ENCODE measurements at places on chromosomes 13 and 19. TPM values are rescaled to one million over a fixed set of nuclear protein-coding genes. Genes with fewer than 3 reads are reported as not detected.

DNA sequence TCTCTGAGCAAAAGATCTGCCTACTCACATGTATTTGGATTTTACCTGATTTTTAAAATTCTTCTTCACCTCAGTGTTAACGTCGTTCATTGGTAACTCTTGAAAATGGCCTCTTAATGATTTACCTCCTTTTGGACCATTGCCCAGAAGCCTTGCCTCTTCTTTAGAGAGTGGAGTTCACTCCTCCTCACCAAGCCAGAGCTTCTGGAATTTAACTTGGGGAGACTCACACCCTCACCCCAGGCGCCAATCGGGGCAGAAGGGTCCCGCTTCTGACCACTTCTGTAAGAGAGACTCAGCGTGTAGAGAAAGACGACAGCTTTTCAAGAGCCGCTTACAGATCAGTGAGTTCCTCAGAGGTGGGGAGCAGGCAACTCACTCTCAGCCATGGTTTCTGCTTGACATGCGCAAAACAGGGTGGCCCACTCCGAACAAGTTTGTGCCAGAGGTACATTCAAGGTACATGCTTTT lies 2.7 kb downstream of the PNMA8C start:
- DNase-seq: no peak

GRCh38 chr19:40932008-40932959 lies 50.3 kb upstream of the CYP2A7 start:
- DNase-seq: no peak

- DNase-seq: no peak
These were observed 22.5 kb downstream of the DOT1L start for GRCh38 chr19:2186071-2186846.

DNA sequence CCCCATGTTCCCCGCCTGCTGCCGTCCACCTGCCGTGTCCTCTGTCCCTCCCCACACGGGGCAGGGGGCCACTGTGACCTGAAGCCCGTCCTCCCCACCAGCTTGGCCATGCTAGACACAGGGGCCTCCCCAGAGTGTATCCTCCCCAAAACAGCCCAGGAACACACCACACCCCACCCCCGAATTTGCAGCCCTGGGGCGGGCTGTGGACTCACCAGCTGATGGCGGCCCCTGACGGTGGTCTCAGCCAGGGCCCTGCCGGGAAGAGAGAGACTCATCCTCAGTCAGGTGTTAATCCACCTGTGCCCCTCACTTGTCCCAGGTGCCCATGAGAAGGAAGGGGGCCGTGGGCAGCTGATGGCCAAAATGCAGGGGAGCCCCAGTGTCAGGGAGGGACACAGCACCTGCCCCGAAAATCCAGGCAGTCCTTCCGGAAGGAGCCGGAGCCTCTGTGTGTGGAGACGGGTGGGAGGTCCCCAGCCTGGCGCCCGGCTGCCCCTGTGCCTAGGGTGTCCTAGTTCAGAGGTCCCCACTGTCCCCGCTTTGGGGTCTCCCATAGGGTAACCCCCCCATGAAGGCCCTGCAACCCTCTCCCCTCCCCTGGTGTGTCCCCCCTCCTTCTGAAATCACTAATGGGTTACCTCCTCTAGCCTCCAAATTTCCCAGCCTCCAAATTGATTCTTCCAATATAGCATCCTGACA lies 39.3 kb upstream of the TCF3 start:
- DNase-seq: no peak

MCF2L gene
- 4.6 TPM for polyA plus RNA-seq

GRCh38 chr19:30564551-30565011 lies 192.4 kb downstream of the ZNF536 start:
- DNase-seq: no peak

PSG11 gene
- polyA plus RNA-seq: not detected

DNA sequence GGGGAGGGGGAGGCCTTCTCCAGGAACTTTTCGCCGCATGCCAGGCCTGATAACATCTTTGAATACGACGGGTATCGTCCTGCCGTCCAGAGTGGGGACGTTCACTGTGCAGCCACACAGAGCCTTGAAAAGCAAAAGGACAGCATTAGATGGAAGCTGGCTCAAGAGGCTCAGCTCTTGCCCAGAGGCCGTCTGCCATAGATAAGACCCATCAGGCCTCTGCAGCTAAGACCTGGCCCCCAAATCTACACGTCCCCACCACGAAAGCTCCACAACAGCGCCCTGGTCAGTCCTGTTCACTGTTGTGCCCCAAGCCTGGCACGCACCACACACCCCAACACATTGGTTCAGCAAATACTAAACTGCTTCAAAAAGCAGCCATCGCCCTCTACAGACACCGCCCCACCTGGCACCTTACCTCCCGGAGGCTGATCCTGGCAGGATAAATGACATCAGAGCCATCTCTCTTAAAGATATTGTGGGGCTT lies 2.1 kb downstream of the DNAJB1 start:
- no peak for DNase-seq

CEACAM6 gene
- not detected for polyA plus RNA-seq

GRCh38 chr19:6023085-6023682 lies 45.2 kb upstream of the RANBP3 start:
- DNase-seq: no peak

LMTK3 gene
- not detected for polyA plus RNA-seq

ETFB gene
- polyA plus RNA-seq: 113 TPM

DNA sequence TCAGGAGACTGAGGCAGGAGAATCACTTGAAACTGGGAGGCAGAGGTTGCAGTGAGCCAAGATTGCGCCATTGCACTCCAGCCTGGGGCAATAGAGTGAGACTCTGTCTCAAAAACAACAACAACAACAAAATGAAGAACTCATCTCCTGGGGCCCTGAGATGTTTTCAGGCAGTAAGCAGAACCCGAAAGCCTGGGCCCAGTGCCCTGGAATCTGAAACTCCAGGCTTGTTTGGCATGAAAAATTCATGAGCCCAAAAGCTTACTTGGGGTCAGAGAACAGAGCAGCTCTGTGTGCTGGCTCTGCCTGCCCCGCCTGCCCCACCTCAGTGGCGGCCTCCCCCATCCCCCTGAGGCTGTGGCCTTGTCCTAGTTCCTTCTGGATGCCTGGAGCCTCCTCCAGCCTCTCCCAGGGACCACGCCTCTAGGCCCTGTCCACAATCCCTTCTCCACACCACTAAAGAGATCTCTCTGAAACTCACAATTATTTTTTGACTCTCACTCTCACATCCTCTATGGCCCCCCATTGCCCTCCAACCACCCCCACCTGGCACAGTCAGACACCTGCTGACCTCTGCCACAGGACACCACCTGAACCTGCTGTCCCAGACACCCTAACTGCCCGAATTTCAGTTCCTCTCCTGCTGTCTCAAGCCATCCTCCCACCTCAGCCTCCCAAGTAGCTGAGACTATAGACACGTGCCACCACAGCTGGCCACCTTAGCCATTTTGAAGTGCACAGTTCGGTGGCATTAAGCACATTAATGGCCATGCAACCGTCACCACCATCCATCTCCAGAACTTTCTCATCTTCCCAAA lies 6.9 kb upstream of the AP1M2 start:
- peak; percentile 52 for DNase-seq

DNA sequence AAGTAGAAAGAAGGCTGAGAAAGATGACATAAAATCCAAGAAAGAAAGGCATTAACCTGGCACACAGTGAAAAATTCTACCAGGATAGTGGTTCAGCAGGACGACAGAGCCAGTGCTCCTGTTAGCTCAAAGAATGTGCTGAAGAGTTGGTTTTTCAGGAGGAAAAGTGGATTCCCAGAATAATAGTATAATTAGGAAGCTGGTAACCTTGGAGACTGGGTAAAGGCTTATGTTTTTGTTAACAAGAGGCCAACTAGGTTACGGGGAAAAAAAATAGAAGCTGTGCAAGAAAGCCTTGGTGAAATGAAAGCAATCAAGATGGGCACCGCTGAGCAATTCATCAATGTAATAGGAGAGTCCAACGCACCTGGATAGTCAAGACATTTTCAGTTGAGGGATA lies 54.7 kb downstream of the SLC15A1 start:
- DNase-seq: no peak

GRCh38 chr13:50359779-50360178 lies 344.5 kb downstream of the KCNRG start:
- DNase-seq: no peak

GRCh38 chr13:110576070-110576394 lies 14.5 kb upstream of the RAB20 start:
- DNase-seq: no peak

GRCh38 chr13:80297094-80297493 lies 43.8 kb downstream of the SPRY2 start:
- DNase-seq: no peak

DNA sequence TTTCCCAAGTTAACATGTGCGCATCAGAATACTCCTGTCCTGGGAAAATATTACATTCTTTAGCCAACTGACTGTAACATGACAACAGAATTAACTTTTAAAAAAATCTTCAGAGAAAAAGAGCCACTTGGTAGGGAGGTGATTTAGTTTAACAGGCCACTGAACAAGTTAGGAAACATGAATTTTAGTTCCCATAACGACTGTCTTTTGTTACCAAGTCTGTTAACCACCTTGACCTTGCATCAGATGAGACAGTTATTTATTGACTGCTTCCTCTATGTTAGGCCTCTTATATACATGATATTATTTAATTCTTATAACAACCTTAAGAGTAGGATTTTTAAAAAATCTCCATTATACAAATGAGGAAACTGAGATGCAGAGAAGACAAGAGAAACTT lies 268.6 kb downstream of the NDFIP2 start:
- DNase-seq: no peak

- DNase-seq: no peak
These were observed 38.3 kb downstream of the DNAJC15 start for GRCh38 chr13:43061496-43062280.

ELSPBP1 gene
- not detected for polyA plus RNA-seq

- DNase-seq: no peak
These were observed 75.8 kb downstream of the DCLK1 start for GRCh38 chr13:36055366-36055765.

DNA sequence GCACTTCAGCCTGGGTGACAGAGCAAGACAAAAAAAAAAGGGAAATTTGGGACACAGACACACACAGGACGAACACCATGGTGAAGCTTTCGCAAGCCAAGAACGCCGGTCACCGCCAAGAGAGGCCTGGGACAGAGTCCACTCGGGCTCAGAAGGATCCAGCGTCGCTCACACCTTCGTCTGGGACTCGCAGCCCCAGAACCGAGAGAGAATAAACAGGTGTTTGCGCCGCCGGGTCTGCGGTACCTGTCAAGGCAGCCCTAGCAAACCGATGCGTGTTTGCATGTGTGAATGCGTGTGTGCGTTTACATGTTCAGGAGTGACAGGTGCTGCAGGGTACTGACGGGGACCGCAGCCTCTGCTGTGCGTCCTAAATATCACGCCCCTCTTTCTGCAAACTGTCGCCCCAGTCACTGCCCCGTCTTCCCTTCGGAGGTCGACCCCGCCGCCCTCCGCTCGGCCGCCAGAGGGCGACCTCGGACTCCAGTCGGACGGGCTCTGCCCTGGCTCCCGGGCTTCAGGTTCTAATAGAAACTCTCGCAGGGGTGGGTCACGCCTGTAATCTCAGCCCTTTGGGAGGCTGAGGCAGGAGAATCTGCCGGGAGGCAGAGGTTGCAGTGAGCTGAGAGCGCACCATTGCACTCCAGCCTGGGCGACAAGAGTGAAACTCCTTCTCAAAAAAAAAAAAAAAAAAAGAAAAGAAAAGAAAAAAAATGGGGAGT lies 11.8 kb upstream of the CSNK1G2 start:
- peak; percentile 85 for DNase-seq

GPC6 gene
- polyA plus RNA-seq: not detected

DNA sequence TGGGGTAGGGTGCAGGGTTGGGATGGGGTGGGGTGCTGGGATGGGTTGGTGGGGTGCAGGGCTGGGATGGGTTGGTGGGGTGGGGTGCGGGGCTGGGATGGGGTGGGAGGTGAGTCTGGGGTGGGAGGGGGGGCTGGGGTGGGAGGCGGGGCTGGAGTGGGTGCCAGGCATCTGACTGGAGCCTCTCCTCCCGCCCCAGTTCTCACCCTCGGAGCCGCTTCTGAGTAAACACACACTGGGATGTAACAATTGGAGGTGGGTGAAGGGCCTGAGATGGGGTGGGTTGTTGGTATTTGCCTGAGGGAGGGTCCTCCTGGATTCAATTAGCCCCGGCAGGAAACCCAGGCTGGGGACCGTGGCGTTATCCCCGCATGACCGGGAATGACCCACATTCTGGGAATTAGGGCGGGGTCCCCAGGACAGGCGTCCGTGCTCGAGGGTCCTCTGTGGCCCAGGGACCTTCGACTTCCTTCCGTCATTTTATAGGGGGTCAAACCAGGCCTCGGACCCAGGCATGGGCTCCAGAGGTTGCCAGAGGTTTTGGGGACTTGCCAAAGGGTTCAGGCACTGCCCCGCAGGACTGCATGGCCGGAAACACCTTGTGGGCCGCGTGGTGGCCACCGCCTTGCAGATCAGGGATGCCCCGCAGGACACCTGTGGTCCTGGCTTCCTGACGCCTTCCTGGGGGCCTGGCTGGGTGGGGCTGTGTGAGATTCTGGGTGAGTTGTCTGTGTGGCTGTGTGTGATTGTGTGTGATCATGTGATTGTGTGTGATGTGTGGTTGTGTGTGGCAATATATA lies 1.4 kb downstream of the TMPRSS9 start:
- no peak for DNase-seq

NCR1 gene
- not detected for polyA plus RNA-seq

GRCh38 chr13:29511980-29512379 lies 83.5 kb downstream of the SLC7A1 start:
- DNase-seq: no peak

GRCh38 chr13:40026174-40026585 lies 370.7 kb downstream of the COG6 start:
- DNase-seq: no peak

ZBTB32 gene
- polyA plus RNA-seq: 0.70 TPM

DNA sequence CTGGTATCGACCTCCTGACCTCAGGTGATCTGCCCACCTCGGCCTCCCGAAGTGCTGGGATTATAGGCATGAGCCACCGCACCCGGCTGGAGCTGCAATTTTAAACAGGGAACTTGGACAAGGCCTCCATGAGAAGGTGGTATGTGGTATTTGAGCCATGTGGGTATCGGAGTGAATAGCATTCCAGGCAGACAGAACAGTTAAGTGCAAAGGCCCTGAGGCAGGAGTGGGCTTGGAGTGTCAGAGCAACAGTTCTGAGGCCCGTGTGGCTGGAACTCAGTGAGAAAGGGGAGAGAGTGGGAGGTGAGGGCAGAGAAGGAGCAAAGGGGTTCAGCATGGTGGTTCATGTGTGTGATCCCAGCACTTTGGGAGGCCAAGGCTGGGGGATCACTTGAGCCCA lies 2.9 kb downstream of the RCN3 start:
- no peak for DNase-seq

MATK gene
- polyA plus RNA-seq: 3.2 TPM

- peak; percentile 58 for DNase-seq
These were observed 703 bp downstream of the KLF16 start for GRCh38 chr19:1862424-1863327.

- DNase-seq: no peak
These were observed 22.2 kb downstream of the SOHLH2 start for GRCh38 chr13:36192166-36192565.

Data from naive B cell (primary cell).